ENCODE measurements at places on chromosomes 3 and 15.

DNA sequence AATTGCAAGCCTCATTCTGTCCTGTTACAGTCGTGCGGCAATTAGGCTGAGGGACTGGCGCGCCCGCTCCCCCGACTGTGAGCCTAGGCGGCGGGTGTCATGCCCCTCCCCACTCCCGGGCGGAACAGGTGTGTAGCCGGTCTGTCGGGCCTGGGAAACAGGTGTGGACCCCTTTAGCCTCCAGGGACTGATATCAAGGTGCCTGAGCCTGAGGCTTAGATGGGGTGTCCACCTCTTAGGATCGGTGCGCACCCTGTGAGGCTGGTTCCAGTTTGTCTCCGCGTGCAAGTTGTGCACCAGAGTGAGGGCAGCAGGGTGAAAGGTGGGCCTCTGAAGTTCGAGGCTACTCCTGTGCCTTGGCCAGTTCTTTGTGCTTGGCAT is 686 bp downstream of the VPS8 start:
- DNase-seq = no peak

DNA sequence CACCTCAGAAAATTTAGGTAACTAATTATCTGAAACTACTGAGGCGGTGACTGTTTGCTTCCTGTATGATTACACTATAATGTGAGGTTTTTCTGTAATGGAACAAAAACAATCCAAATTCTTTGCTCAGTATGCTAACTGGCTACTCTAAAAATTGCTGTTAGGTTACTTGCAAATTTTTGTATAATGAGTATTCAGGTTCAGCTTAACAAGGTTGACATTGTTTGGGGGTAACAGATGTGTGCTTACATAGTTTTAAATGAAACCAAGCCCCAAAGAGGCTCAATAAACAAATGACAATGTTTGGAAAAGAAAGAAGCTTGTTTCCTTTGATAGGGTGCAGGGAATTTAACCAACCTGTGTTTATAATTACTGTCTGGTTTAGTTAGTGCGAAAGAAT is 414.5 kb upstream of the MDFIC2 start:
- peak; percentile 58 for DNase-seq

- peak; percentile 97 for DNase-seq
Measured at GRCh38 chr15:70775160-70775559, 11.8 kb upstream of the UACA start.

DNA sequence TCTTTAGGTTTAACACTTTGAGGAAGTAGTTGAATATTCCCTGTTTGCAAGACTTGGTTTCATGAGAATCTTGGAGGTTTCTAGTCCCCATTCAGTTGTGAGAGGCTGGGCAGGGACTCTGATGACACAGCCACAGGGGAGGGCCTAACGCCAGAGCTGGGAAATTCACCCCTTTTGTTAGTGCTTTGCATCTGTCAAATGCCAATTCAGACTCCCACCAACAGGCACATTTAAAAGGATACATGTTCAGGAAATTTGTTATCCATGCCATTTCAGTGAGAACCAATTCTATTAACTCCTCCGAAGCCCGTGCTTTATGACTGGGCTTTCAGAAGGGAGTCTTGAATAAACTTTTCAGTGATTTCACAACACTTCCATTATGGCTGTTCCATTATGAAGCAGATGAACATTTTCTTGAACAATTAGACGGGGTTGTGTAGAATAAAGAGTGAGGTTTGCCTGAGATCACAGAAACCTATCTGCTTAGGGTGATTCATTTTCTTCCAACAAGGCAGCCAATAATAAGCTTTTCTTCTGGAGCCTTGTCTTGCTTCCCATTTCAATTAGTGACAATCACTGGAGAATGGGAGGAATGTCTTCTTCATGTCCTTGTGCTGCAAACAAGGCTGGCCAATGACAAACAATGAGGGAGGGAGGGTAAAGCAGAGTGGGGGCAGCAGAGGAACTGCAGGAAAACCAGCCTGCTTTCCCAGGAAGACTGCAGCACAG is 90.6 kb downstream of the SOX14 start:
- DNase-seq = no peak

GRCh38 chr3:139455855-139456254 is 20.5 kb downstream of the RBP2 start:
- peak; percentile 12 for DNase-seq

DNA sequence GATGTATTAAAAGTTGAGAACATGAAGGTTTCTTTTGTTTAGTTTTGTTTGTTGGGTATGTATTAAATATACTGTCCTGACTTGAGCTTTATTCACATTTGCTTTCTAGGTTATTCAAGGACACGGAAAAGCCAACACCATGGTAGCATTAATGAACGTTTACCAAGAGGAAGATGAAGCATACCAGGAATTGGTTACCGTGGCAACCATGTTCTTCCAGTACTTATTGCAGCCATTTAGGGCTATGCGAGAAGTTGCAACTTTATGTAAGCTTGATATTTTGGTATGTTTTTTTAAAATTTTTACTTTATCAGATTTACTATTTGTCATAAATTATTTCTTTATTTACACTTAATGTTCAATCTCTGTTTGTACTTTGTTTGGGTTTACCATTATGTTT is 3.6 kb downstream of the WHAMM start:
- peak; percentile 12 for DNase-seq

- DNase-seq = peak; percentile 29
Measured at GRCh38 chr3:15055019-15055557, 10.0 kb downstream of the MRPS25 start.

GRCh38 chr3:137008131-137008530 is 50.3 kb downstream of the IL20RB start:
- no peak for DNase-seq

DNA sequence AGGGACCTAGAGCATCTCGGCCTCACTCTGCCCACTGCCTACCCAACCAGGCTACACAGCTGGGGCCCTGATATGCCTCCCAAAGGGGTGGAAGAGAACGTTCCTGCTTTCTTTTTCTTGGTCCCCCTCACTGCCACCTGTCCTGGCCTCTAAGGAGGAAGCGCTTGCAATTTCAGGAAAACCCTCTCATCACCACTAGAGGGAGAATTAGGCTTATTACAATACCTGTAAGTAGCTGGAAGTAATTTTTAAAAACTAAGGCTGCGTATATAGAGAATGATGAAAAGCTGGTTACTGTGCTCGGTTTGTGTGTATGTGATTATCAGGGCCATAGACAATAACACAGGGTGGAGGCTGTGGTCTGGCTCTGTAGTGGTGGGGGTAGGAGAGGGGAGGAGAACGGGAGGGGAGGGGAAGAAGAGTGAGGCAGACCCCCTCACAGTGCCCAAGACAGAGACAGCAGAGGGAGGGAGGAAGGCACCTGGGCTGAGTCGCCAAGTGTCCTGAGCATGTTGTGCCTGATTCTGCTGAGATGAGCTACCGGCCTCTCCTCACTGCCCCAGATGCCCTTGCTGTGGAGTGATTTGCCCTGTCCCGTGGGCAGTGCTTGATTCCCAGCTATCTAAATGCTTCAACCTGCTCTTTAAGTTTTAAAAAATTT is 3.3 kb downstream of the GABRG3 start:
- peak; percentile 25 for DNase-seq

GRCh38 chr15:74320352-74321247 is 46.8 kb downstream of the CYP11A1 start:
- DNase-seq = peak; percentile 64

GRCh38 chr15:59524331-59524731 is 86.3 kb downstream of the FAM81A start:
- DNase-seq = no peak

GRCh38 chr3:167032267-167032876 is 347.7 kb downstream of the ZBBX start:
- peak; percentile 69 for DNase-seq

DNA sequence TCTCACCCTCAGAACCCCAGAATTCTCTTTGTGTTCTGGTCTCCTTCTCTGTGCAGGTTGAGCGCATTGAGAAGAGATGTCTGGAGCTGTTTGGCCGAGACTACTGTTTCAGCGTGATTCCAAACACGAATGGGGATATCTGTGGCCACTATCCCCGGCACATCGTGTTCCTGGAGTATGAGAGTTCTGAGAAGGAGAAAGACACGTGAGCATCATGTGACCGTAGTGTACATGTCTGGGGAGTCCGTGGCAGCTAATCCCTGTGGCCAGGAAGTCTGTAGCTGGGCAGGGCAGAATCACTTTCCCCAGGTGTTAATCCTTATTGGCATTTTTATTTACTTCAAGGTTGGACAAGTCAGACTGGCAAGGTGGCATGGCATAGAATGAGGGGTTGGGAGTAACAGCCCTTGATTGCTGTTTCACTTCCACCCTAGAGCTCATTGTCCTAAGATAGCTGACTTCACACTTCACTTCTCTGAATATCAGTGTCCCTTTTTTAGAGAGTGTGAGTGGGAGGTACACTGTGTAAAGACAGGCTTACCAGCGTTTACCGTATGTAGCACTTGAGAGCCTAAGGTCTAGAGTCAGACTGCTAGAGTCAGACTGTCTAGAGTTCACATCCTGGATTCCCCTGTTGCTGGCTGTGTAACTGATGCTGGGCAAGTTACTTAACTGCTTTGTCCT is 4.4 kb downstream of the MTMR14 start:
- no peak for DNase-seq

DNA sequence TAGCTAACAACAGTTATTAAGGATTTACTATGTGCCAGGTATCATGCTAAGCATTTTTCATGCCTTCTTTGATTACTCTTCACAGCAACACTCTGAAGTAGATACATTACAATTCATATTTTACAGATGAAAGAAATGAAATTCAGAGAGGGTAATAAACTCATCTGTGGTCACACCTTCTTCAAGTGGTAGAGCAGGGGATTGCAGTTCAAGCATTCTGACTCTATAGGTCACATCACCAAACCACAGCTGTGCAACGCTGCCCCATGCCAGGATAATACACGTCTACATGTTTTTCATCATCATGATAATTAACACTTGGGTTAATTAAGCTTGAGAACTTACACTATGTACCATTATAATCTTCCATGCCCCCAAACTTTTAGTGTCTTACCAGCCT is 98.5 kb downstream of the LRRC3B start:
- DNase-seq = no peak

- DNase-seq = no peak
Measured at GRCh38 chr3:75042941-75043340, 428.5 kb upstream of the CNTN3 start.

DNA sequence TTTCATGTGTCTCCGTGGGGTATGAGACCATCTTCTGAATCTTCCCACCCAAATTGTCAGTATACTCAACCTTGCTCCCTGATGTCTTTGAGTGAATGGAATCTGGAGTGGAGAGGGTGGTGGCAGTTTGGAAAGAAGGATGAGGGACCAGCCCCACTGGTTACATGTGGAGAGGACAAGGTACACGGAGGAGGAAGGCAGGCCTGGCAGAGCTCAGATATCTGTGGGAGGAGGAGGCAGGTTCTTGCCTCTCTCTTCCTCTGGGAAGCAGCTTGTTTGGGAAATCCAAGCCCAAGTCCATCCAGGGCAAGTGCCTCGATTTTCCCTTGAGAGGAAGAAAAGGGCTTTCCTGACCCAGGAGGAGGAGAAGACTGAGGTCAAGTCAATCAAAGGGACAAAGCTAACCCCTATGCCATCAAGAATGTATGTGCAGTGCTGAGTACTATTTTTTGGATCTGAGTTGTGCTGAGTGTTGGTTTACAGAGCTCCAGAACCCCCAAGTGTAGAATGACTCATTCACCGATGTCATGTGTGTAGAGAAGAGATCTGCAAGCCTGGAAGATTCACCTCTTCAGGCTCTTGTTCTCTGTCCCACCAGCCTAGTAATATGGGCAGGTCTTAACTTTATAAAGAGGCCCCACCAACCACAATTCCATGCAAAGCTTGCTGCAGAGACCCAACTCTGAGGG is 19.8 kb upstream of the LOXL1 start:
- peak; percentile 58 for DNase-seq
